ENCODE measurements at places on chromosomes 2 and 18.

GRCh38 chr18:50393802-50394201, 19.0 kb downstream of the SKA1 start:
- DNase-seq: no peak

- DNase-seq: no peak
Observed at GRCh38 chr2:62309465-62310091, 113.7 kb downstream of the B3GNT2 start.

GRCh38 chr2:174328961-174329715, 5.6 kb upstream of the SP9 start:
- no peak for DNase-seq

DNA sequence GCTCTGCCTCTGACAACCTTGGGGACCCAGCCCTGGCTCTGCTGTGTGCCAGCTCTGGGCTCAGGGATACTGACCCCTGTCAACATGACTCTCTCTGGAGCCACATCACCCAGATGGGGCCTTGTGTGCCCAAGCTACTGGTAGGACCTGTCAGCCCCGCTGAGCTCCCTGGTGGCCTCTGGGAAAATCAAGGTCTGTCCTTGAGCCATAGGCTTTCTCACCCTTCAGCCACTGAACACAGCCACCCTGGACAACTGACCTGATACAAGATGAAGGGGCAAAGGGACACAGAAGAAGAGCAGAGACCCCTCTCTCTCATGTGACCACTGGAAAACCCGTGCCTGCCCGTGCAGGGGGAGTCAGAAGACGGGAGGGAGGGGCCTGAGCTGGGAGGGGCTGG, 7.8 kb downstream of the CCDC74A start:
- DNase-seq: no peak

- no peak for DNase-seq
Observed at GRCh38 chr18:61896757-61897156, 4.0 kb upstream of the RNF152 start.

DNA sequence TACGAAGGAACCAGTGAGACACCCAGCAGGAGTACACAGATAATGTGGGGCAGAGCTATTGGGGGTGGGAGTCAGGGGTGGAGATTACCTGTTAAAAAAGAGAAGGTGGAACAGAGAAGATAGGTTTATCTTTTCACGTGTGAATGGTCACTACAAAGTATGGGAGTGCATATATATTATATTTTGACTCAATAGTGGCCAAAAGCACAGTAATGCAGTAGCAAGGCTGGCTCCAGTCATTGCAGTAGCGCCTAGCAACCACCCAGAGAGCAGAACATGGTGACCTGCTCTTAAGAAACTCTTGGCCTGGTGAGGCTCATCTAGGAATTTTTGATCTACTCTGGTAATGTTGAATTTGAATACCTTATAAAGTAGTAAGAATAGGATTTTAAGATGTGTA, 1.0 kb downstream of the IMPACT start:
- no peak for DNase-seq

DNA sequence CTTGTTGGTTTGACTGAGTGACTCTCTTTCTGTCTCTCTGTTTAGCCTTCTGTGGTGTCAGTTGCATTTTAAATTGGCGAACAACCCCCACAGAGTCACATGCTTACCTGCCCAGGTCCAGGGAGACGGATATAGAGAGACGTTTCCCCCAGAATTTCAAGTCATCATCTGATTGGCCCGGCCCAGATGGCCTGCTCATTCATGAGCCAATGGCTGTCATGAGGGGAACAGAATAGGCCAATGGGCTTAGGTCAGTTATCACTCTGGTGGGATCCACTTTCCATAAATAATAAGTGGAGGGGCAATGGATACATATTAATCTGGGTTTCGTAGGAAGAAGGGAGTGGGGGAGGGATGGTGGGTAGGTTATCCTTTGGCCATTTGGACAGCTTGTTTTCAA, 150.0 kb upstream of the SPRED2 start:
- no peak for DNase-seq

DNA sequence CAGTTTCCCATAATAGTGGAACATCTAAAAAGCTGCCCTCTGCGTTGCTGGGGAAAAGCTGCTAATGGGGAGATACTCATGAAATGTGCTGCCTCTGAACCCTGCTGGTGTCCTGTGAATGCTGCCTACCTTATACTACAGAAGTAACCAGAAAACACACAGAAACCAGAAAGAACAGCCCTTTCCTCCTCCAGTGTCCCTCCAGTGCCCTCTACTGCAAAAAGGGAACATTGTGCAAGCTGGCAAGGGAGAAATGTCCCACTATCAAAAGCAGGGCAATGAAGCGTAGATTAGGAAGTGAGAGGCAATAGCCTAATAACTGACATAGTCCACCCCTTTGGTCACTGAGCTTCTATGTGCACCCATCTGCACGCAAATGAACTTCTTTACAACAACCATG, 162.7 kb upstream of the ETAA1 start:
- no peak for DNase-seq

DNA sequence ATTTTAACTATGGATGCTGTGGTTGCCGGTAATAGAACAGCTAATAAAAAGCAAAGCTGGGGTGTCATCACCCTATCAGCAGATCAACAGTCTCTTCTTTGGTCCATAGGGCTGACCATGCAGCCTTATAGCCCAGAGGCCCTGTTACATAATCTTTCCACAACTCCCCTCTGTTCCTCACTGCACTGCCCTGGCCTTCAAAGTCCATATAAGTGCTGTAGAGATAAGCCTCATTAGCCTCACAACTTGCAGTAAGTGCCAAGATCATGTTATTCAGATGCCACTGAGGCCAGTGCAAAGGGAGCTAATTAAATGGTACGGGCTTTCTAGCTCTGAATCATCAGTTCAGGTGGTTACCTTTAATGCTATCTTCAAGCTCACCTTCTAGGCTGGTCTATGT, 89.7 kb upstream of the CXCR4 start:
- no peak for DNase-seq

DNA sequence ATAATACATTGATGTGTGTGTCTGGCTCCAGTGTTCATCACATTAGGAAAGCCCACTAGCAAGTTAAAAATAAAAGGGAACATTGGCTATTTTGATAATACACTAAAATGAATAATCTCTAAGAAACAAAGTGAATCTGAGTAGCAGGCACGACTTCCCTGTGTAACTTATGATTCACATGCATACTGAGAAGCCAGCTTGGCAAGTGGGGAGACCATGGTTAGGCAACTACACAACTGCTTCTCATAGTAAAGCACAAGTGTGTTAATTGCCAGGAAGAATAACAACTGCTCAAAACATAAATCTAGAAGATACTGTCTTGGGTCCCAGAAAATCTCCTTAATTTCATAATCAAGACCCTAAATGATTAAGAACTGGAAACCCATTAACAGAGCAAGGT, 4.0 kb downstream of the MYO5B start:
- no peak for DNase-seq

DNA sequence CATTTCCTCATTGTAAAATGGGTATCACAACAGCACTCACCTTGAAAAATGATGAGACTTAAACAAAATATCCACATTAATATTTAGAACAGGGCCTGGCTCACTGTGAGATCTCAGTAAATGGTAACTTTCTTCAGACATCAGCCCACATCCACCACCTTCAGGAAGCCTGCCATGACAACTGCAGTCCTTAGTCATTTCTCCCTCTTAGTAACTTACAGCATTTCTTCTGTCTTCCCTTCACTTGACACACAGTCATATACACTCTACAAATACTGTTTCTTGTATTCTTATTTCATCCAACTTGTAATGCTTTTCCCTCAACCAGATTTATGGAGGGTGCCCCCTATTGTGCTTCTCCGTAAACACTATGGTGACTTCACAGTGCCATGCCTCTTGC, 263.0 kb downstream of the ZNF516 start:
- no peak for DNase-seq

DNA sequence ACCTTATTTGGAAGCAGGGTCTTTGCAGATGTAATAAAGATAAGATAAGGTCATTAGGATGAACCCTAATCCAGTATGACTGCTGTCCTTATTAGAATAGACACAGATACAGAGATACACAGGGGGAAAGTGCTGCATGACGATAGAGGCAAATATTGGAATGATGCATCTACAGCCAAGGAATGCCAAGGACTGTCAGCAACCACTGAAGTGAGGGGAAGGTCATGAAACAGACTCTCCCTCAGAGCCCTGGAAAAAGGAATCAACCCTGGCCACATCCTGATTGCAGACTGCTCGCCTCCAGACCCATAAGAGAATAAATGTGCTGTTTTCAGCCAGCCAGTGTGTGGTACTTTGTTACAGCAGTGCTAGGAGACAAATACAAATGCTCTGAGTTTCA, 14.8 kb downstream of the TMEM237 start:
- DNase-seq: no peak

DNA sequence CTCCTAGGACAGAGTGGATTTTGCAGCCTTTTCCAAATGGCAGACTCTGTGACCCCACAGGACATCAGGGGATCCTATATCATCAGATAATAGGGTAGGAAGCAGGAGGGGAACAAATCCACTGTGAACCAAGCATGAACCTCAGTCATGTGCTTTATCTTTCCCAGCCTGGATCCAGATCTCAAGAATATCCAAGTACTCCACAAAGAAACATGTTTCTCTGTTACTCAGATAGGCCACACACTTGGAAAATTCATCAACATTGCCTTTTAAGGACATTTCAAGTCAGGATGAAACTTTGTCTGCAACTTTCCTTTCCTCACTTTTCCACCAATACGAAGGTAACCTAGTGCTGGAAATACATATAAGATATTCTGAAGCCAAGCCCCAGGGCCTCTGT, 85.8 kb downstream of the RDH14 start:
- DNase-seq: no peak

DNA sequence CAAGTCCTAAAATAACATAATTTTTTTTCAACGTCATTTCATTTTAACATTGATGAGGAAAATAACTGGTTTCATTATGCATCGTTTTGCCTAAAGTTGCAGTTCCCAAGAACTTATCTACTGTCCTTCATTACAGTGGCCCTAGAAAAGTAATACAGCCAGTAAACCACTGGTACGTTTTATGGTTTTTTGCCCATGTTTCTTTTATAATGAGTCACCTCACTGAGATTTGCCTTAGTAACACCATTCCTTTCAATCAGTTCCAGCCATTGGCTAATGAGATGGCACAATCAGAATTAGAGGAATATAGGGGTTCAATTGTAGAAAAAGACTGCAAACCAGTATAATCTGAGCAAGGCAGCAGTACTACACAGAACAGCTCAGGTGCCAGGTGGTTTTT, 422.6 kb upstream of the LYPD1 start:
- no peak for DNase-seq

- DNase-seq: no peak
Observed at GRCh38 chr2:156892467-156893281, 364.8 kb upstream of the GALNT5 start.
